IMR-90 (cell line): ENCODE measurements at places on chromosomes 11 and 22. TPM values are rescaled to one million over a fixed set of nuclear protein-coding genes. Genes with fewer than 3 reads are reported as not detected.

The POU2F3 gene
- under 0.01 TPM in 1 of 2 replicates, not detected in the other for total RNA-seq

The GRM5 gene
- under 0.01 TPM in 2 replicates for total RNA-seq

The RIC8A gene
- 114 and 129 TPM in 2 replicates for total RNA-seq

The ZDHHC24 gene
- total RNA-seq = 3.2 and 3.6 TPM in 2 replicates

The ME3 gene
- 9.0 and 9.2 TPM in 2 replicates for total RNA-seq

The SLC25A17 gene
- 31.7 and 36.0 TPM in 2 replicates for total RNA-seq

The MS4A7 gene
- not detected in 2 replicates for total RNA-seq

The ZNF280B gene
- total RNA-seq = 1.4 and 1.9 TPM in 2 replicates

The RAB38 gene
- 6.4 and 6.5 TPM in 2 replicates for total RNA-seq

- no peaks in the 10 kb centered on the region for H3K36me3 ChIP-seq
- H3K27ac ChIP-seq = no peak overlapping the region
- H3K27me3 ChIP-seq = peaks cover 6% of the 10 kb centered on the region; the same call in 1 of the 2 replicates
- no peak overlapping the region for H3K4me3 ChIP-seq
- H3K4me1 ChIP-seq = no peaks in the 10 kb centered on the region
- no peak for DNase-seq
Observed at GRCh38 chr22:23115369-23115768, 26.4 kb downstream of the RSPH14 start.

- no peaks in the 10 kb centered on the region for H3K27me3 ChIP-seq
- no peaks in the 10 kb centered on the region for H3K4me1 ChIP-seq
- H3K4me3 ChIP-seq = no peak overlapping the region
- H3K27ac ChIP-seq = no peak overlapping the region
- H3K36me3 ChIP-seq = peaks cover 47% of the 10 kb centered on the region
Observed at GRCh38 chr22:46686221-46687047, 51.6 kb downstream of the CERK start.

DNA sequence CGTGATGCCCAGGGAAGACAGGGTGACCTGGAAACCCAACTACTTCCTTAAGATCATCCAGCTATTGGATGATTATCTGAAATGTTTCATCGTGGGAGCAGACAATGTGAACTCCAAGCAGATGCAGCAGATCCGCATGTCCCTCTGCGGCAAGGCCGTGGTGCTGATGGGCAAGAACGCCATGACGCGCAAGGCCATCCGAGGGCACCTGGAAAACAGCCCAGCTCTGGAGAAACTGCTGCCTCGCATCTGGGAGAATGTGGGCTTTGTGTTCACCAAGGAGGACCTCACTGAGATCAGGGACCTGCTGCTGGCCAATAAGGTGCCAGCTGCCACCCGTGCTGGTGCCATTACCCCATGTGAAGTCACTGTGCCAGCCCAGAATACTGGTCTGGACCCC, 43.5 kb upstream of the DAGLA start:
- H3K27me3 ChIP-seq = peaks cover 15% of the 10 kb centered on the region
- H3K27ac ChIP-seq = no peak overlapping the region
- no peaks in the 10 kb centered on the region for H3K36me3 ChIP-seq
- no peak for DNase-seq

DNA sequence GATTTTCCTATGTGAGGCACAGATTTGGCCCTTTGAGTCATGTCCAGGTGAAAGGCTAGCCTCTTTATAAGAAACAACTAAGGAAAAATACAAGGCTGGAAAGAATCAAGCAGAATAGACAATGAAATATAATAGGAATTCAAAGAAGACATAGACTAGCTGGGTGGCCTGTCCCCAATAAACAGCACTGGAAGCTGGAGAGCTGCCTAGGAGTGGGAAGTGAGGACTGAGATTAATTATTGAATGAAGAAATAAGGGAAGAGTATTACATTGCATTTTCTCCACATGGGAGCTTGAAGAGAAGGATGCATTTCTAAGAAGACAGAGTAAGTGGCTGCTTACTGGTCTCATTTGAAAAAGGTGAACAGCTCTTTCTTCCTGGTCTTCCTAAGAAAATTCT, 100.0 kb downstream of the CCDC34 start:
- peaks cover 12% of the 10 kb centered on the region for H3K27me3 ChIP-seq
- H3K27ac ChIP-seq = no peak overlapping the region
- H3K4me3 ChIP-seq = no peak overlapping the region

DNA sequence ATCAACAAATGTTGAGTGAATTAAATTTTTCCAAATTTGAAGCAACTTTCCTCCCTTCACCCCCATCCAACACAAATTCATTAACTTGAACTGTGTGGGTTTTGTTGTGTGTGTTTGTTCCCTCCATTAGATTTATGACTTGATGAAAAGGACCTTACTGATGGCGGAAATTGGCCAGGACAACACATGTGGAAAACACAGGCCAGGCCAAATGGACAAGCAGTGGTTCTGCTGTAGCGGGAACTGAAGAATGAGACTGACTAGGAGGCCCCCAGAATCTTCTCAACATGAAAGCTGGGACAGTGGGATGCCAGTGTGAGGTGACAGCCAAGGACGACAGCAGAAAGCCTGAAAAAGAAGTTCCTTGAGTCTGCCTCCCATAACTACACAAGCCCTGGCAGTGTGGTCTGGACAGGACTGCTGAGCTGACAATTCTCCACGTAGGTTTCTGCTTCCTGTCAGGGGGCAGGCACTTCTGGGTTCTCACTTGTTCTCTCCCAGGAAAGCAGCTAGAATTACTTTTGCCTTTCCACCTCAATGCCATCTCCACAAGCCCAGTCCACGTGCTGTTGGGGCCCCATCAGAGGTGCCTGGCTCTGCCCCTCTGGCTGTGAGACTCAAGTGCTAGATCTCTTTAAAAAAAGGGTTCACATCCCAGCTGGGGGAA, 94.3 kb downstream of the ETS1 start:
- DNase-seq = no peak
- peaks cover 32% of the 10 kb centered on the region for H3K4me1 ChIP-seq
- H3K4me3 ChIP-seq = no peak overlapping the region
- H3K36me3 ChIP-seq = peaks cover 13% of the 10 kb centered on the region
- peak overlapping the region; percentile 42 for H3K27ac ChIP-seq

- no peak overlapping the region for H3K27ac ChIP-seq
- no peak overlapping the region for H3K4me3 ChIP-seq
- DNase-seq = no peak
- peaks cover 2% of the 10 kb centered on the region for H3K27me3 ChIP-seq
- no peaks in the 10 kb centered on the region for H3K36me3 ChIP-seq
Observed at GRCh38 chr11:119404872-119405271, 18.1 kb downstream of the THY1 start.

DNA sequence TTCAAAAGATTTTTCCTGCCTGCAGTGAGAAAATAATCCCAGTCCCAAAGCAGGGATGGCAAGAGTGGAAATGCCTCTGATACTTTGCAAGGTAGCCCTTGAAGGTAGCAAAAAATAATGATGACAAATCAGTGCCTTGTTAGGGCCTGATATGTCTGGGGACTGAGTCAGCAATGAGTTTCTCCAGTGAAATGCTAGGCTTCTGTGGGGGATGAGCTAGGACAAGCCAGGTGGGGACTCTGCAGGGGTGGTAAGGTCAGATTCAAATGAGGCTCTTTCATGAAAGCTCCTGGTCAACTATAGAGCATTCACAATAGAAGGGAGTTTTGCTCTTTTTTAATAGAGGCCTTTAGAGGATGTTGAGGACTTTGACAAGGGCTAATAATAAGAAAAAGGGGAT, 77.7 kb downstream of the ME3 start:
- peaks cover 9% of the 10 kb centered on the region for H3K4me1 ChIP-seq
- H3K27me3 ChIP-seq = no peaks in the 10 kb centered on the region
- no peak overlapping the region for H3K4me3 ChIP-seq
- DNase-seq = peak; percentile 71

- no peak overlapping the region for H3K27ac ChIP-seq
- no peak for DNase-seq
- peaks cover 7% of the 10 kb centered on the region; the same call in 1 of the 2 replicates for H3K4me1 ChIP-seq
Observed at GRCh38 chr11:134145715-134146114, 76.8 kb downstream of the JAM3 start.

DNA sequence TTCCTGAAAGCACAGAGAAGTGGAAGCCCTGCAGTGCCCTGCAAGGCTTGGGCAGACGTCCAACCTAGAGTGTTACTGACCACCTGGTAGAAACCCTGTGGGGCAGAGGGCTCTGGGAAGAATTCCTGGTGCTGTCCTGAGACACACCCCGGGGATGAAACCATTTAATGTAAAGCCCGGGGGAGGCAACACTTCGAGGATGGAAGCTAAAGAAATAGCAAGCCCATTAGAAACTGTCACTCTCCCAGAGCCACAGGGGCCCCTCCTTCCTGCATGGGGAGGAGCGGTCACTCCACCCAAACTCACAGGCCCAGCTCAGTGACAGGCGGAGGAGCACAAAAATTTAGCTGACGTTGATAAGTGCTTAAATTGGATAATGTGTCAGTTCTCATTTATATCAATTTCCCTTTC, 57.6 kb downstream of the NRXN2 start:
- no peaks in the 10 kb centered on the region for H3K36me3 ChIP-seq
- H3K27ac ChIP-seq = no peak overlapping the region
- DNase-seq = no peak
- H3K27me3 ChIP-seq = peaks cover 34% of the 10 kb centered on the region
- 0 out of 2 replicates have a peak, but pooled peaks cover 4% of the 10 kb centered on the region for H3K4me1 ChIP-seq

- DNase-seq = peak; percentile 59
- H3K36me3 ChIP-seq = peaks cover 42% of the 10 kb centered on the region
- no peak overlapping the region for H3K4me3 ChIP-seq
- no peaks in the 10 kb centered on the region for H3K4me1 ChIP-seq
- H3K27me3 ChIP-seq = no peaks in the 10 kb centered on the region
Observed at GRCh38 chr11:104946907-104947306, 21.5 kb downstream of the CASP4 start.

DNA sequence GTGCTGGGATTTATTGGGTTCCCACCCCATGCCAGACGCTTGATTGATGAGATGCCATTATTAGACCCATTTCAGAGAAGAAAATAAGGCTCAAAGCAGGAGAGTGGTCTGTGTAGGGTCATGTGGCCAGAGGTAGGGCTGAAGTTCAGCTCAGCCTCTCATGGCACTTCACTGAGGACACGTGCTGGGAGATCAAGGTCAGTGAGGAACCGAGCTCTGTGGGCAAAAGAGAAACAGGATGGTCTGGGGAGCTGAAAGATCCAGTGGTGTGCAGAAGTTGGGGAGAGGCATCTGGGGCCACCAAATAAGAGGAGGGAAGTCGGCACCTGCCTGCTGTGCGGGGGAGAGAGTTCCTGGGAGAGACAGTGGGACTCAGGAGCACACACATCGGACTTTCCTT, 19.6 kb downstream of the RHOD start:
- H3K27me3 ChIP-seq = peaks cover 2% of the 10 kb centered on the region; the same call in 1 of the 2 replicates
- no peaks in the 10 kb centered on the region for H3K36me3 ChIP-seq

DNA sequence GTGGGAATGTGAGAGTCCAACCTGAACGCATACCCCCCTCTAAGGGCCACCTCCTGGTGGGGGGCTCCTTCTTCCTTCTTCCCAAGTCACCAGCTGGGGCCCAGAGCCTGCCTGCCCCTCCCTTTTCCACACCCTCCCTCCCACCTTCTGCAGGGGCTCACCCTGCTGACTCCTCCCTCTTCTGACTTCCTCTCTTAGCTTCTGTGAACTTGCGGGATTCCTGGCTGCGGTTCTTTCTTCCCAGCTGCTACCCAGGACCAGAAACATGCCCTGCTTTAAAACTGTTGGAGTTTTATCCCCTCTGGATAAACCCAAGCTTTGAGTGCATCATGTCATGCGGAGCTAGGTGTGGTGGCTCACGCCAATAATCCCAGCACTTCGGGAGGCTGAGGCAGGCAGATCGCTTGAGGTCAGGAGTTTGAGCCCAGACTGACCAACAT, 10.2 kb downstream of the LRRC74B start:
- peaks cover 29% of the 10 kb centered on the region for H3K27me3 ChIP-seq
- H3K4me1 ChIP-seq = peaks cover 6% of the 10 kb centered on the region
- H3K27ac ChIP-seq = no peak overlapping the region
- no peak for DNase-seq
- no peak overlapping the region for H3K4me3 ChIP-seq

- no peak overlapping the region for H3K4me3 ChIP-seq
- no peaks in the 10 kb centered on the region for H3K36me3 ChIP-seq
- H3K27me3 ChIP-seq = no peaks in the 10 kb centered on the region
- H3K27ac ChIP-seq = no peak overlapping the region
- peak; percentile 62 for DNase-seq
Observed at GRCh38 chr11:30107899-30108298, 91.1 kb upstream of the KCNA4 start.

DNA sequence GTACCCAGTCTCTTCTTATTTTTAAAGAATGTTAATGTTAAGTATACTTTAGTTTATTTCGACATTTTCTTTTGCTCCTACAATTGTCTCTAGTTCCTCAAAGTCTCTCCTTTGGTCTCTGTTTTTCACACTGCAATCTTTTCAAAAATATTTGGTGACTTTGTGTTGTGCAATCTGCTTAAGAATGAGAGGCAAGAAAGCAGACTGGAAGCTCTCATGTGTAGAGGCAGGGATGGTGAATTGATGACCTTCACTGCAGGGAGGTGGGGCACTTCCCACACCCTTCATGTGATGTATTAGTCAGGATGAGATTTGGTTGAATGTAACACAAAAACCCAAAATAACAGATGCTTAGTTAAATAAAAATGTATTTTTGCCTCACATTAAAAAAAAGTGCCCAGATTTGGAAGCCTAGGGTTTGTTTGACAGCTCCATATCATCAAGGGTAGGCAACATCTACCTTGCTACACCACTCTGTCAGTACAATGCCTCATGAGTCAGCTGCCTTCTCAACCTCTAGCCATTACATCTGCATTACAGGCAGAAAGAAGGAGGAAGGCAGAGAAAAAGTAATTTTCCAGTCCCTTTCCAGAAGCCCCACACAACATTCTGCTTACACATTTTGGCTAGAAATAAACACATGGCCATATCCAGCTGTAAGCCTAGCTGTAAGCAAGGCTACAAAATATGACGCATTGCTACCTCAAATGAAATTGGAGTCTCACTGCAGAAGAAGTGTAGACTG, 3.8 kb upstream of the MMP27 start:
- no peak overlapping the region for H3K4me3 ChIP-seq
- H3K4me1 ChIP-seq = peaks cover 2% of the 10 kb centered on the region; the same call in 1 of the 2 replicates
- no peak for DNase-seq
- no peaks in the 10 kb centered on the region for H3K36me3 ChIP-seq

DNA sequence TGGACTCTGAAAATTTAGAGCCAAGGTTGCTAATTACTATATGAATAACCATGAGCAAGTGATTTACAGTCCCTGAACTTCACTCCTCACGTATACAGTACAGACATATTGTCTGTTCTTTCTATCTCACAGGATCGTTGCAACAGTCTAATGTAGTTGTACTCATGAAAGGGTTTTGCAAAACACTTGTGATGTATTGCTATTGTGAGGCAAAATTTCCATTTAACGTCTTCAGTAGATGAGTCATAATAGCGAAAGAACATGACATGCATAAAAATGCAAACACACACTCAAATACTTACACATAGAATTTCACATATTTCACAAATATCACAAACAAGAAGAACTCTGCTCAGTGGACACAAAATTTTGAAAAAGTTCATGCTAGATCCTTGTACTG, 134.6 kb upstream of the TRPC6 start:
- H3K36me3 ChIP-seq = no peaks in the 10 kb centered on the region
- H3K27ac ChIP-seq = no peak overlapping the region; the same call in 1 of the 2 replicates
- peak; percentile 89 for DNase-seq
- H3K27me3 ChIP-seq = no peaks in the 10 kb centered on the region

DNA sequence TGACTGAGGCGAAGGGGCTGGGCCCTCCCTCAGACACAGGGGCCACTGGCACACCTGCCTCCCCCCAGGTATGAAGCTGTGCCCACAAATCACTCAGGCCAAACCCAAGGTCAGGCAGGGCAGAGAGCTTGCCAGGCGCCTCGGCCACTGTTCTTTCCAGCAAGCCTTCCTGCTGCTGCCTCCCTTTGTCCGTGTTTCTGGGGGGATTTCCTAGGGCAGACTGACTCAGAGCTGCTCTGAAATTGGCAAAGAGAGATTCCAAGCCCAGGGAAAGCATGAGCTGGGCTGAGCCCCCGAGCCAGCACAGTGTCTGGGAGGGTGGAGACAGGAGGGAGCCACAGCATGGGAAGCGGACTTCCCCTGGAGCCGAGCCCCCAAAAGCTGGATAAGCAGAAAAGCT, 33.2 kb downstream of the PPP2R1B start:
- no peak overlapping the region for H3K4me3 ChIP-seq
- H3K4me1 ChIP-seq = peaks cover 58% of the 10 kb centered on the region
- peaks cover 5% of the 10 kb centered on the region; the same call in 1 of the 2 replicates for H3K36me3 ChIP-seq
- peak; percentile 91 for DNase-seq
